ENCODE measurements at places on chromosomes 1 and 21. TPM values are rescaled to one million over a fixed set of nuclear protein-coding genes. Genes with fewer than 3 reads are reported as not detected.

- no peak for DNase-seq
Observed at GRCh38 chr1:156676820-156677615, at the start of gene NES. Gene NES, minus strand, starts transcription at chr1:156677407. Its CDS starts 143 bp downstream, at chr1:156677264.

DNA sequence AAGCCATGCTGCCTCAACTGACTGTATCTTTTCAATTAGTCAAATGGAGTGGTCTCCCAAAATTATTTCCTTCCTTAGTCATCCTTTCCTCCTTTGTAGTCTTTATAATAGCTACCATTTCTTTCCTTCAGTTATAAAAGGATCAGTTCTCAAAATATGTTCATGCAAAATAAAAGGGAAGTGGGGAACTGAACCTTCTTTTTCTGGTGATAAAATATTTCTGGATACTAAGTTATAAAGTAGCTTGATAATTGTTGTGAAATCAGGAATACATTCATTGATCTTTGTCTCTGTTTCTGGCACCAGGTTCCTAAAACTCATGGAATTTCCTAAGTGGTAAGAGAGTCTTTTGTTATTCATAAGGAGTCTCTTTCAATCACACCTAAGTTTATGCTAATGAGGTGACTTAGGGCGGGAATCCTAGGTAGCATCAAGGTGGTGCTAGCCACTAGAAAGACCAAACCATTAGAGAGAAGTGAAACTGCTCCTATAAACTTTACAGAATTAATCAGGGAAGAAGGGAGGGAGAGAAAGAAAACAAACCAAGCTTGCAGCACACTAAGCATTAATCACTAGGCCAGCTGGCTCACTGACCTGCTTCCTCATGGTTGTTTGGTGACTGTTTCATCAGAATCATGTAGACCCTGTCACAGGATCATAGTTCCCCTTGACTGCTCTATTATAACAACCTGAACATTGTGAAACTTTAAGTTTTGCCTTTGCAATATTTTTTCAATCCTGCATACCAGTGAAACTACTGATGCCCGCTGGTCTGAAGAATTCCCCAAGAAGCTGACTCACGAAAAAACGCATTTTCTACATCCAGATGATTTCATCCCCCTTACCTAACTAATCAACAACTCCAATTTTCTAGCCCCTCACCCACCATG lies 161.6 kb upstream of the PTBP2 start:
- peak; percentile 88 for DNase-seq

DNA sequence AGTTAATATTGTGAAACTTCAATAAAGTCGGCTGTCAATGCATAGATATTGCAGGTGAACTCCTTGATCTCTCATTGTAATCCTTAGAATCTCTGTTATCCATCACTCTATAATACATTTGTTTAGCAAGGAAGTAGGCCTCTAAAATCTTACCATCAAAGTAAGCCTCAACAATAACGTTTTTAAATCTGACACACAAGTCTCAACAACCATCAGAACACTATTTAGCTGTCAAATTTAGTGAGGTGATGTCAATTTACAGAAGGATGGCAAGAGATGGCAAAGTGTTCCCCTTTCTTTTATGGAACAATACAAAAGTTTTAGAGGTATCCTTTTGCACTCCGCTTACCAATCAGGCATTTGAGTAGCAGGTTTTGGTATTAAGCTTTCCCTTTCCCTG lies 67.6 kb downstream of the RWDD3 start:
- no peak for DNase-seq

GRCh38 chr1:64861611-64862010 lies 104.7 kb downstream of the JAK1 start:
- DNase-seq = peak; percentile 34

SPRR5 gene
- total RNA-seq = not detected

SYT6 gene
- total RNA-seq = not detected

ORC1 gene
- total RNA-seq = 39.5 TPM

Data from Daoy (cell line).